Fibroblast of mammary gland (primary cell): ENCODE measurements at places on chromosomes 16 and 17.

GRCh38 chr17:35135322-35135721, 6.8 kb downstream of the NLE1 start:
- no peak for DNase-seq

DNA sequence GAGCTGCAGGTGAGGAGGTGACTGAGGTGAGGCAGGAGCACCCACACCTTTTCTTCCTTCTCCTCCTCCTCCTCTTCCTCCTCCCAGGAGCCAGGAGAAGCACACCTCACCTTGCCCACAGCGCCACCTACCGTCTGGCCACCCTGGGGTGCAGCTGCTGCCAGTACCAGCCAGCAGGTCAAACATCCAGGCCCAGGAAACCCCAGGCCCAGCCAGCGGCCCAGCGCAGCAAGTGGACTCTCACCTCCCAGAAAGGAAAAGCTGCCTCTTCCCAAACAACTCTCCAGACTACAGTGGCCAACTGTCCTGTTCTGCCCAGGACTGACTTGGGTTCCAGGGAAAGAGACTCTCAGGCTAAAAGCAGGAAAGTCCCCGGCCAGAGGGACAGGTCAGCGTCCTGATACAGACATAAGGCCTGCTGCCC, 22.7 kb downstream of the PEMT start:
- peak; percentile 39 for DNase-seq

DNA sequence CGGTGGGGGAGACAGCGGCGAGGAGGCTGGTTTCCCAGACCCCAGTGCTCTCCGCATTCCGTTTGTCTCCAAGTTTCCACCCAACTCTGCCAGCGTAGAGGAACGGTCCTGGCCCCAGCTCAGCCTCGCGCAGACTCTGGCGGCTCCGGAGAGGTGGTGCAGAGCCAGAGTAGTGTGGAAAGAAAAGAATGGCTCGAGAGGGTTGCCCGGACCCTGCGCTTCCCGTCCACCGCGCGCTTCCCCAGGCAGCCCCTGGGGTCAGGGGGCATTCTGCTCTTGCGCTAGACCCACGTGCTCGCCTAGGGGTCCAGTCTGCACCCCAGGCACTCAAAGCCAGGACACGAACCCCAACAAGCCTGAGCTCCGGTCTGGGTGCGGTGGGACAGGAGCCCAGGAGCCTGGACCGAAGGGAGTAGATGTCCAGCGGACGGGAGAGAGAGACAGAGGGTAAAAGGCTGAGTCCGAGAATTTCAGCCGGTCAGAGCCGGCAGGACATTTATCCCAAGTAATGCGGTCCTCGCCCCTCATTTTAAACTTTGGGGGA, 3.8 kb downstream of the PMP22 start:
- peak; percentile 50 for DNase-seq

GRCh38 chr16:56941092-56941491, 9.2 kb downstream of the HERPUD1 start:
- DNase-seq: no peak

DNA sequence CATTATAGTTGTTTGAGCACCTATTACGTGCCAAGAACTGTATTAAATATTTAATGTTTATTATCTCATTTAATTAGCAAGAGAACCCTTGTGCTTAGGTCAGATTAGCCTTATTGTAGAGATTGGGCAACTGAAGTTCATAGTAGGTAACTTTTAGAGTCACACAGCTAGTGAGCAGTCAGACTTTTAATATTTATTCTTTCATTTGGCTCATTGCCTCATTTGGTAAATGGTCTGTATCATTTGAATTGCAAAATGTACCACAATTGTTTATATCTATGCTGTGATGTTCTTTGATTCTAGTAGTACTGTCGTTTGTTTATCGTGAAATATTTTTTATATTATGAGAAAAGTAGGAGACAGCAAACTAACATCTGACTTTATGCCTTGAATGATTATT, 7.6 kb downstream of the CLTC start:
- peak; percentile 43 for DNase-seq

GRCh38 chr16:84048270-84048669, 5.7 kb upstream of the SLC38A8 start:
- no peak for DNase-seq
